ENCODE measurements at places on chromosomes 3 and 15.

GRCh38 chr15:100902436-100903167 lies 16.6 kb upstream of the LRRK1 start:
- no peak for DNase-seq

GRCh38 chr3:24043168-24043567 lies 98.1 kb downstream of the NR1D2 start:
- DNase-seq: no peak

DNA sequence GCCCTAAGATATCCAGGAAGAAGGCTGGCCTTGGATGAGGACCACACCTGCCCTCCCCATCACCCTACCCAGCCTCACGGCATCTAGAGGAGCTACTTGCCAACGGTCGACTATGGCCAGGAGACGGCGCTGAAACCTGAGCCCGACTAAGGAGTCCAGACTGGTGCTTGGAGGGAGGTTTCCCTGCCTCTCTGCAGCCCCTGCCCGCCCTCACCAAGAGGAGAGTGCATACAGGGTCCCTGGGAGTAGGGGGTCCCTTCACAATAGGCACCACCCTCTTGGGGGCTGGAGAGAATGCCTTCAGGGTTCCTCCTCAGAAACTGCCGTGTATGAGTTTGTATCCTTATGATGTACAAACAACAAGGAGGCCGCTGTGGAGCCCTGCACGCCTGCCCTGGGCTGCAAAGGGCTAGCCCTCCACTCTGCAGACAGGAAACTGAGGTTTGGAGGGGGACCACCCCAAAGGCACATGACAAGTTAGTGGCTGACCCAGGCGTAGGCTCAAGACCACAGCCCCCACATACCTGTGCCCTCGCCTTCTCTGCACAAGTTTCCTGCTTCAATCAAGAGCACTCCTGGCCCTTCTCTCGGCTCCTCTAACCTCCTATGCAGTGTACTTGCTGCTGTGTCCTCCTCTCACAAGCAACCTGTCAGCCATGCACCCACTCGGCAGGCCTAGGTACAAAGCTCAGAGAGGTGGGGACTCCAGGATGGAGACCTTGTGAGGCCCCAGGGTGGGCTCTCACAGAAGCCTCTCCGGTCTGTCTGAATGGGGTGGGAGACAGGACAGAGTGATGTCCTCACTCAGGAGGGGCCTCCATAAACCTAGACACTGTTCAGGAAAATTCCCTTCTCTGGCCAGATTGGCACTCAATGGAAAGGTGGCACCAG lies 7.4 kb downstream of the KLF15 start:
- no peak for DNase-seq

- no peak for DNase-seq
These were observed 238.8 kb downstream of the OPA1 start for GRCh38 chr3:193831495-193832455.

GRCh38 chr15:97708252-97708651 lies 252.3 kb upstream of the ARRDC4 start:
- no peak for DNase-seq

GRCh38 chr15:43204016-43204901 lies 16.6 kb downstream of the EPB42 start:
- no peak for DNase-seq

- no peak for DNase-seq
These were observed 39.6 kb downstream of the GOLM2 start for GRCh38 chr15:44328135-44328534.

GRCh38 chr3:134607054-134608022 lies 43.5 kb downstream of the KY start:
- DNase-seq: no peak

GRCh38 chr3:28590216-28590615 lies 241.6 kb upstream of the AZI2 start:
- no peak for DNase-seq

- DNase-seq: no peak
These were observed 174.5 kb downstream of the OTOL1 start for GRCh38 chr3:161671141-161671540.

DNA sequence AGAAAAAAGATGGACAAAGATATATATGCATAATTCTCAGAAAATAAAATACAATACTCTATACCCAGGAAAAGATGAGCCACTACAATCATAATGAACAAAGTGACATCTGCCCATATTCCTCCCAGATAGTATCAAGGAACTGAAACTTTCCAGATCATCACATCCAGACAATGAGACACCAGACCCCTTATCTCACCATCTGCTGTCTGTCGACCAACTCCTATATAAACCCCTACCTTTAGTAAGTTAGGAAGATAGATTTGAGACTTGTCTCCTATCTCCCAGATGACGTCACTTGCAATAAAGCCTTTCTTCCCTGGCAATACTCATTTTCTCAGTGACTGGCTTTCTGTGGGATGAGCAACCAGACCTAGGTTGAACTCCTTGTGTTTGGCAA lies 1071.6 kb downstream of the PLOD2 start:
- no peak for DNase-seq

DNA sequence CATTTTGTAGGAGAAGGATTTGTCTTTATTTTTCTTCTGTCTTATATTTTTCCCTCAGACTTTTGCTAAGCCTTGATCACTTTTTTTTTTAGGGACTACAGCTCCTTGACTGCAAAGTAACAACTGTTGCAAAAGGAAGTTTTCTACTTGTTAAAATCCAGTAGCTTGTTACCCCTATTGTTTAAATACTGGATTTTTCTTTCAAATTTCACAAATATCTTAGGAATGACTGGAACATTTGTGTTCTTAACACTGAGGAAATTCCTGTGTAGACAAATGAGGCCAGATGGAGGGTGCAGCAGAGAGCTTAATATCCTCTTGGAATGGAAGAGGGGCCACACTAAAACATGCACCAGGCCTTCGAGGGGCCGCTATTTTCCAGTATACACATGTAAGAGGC lies 3.2 kb upstream of the PGPEP1L start:
- DNase-seq: no peak

GRCh38 chr15:91665212-91665611 lies 188.3 kb upstream of the SLCO3A1 start:
- no peak for DNase-seq

DNA sequence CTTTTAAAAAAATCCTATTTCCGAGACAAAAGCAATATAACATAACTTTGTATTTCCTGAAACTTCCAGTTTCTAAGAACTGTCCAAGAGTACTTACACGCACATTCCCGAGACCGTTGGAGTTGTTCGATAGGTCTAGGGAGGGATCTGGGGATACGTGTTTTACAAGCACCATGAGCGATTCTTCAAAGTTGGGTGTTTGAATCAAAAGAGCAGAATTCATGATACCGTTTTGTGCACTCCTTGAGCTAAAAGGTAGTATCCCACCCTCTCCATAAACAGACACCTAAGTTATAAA lies 700 bp upstream of the EDEM1 start:
- no peak for DNase-seq

GRCh38 chr3:49362561-49362960 lies 4.4 kb upstream of the GPX1 start:
- DNase-seq: no peak

GRCh38 chr3:193771653-193772421 lies 178.8 kb downstream of the OPA1 start:
- no peak for DNase-seq

GRCh38 chr3:42443292-42443691 lies 32.9 kb upstream of the LYZL4 start:
- DNase-seq: no peak

- DNase-seq: no peak
These were observed 355.9 kb downstream of the RSL24D1 start for GRCh38 chr15:54840621-54841398.

DNA sequence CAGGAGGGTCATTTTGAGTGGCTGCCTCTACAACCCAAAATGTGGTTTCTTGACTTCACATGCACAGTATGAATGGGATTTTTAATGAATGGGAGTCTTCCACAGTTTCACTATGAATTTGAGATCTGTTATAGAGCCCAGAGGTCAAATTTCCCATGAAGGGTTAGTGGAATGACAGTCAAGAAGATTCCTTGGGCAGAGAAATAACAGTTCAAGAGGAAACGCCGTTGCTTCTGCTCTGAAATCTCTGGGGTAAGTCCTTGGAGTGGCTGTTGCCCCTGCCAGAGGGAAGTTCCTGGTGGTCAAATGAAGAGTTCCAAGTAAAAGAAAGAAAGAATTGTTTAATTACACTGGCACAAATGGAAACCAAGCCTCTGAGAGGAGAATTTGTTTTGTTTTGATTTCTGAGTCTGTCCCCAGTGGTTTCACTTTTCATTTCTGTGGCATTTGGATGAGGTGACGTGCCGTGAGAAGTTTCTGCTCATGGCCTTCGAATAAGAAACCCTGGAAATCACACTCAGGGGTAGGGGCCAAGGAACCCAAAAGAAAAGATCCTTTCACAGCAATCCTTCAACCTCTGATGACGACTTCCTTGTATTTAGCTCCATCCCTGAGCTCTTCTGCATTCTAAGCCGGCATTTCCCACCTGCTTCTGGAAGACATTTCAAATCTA lies 77.5 kb upstream of the IL12A start:
- no peak for DNase-seq

DNA sequence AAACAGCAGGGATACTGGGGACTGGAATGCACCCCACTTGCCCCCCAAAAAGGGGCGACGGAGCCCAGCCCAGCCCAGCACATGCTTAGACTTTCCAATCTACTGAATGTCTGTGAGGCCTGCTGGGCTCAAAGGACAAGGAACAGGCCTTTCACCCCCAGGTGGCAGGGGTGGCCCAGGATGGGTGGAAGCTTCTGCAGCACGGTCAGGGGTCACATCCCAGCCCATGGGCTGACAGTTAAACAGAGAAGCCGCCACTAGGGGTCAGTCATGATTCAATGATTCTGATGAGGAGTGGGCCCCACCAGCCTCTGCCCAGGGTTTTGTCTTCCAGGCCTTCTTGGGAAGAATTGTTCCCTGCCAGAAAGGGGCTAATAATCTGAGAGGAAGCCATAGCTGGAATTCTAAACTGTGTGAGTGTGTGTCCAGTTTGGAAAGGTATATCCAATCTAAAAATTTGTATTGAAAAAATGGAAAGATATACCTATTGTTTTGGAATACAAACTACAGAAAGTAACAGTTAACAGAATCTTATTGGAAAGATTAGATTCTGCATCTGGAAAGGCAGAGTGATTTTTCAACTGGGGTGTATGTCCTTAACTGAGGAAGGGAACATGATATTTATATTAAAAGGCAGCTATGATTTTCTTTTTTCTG lies 2.2 kb downstream of the CHRNB4 start:
- no peak for DNase-seq

- no peak for DNase-seq
These were observed 1.2 kb downstream of the NT5DC2 start for GRCh38 chr3:52532517-52532837.

- DNase-seq: no peak
These were observed 80.6 kb downstream of the FBXL22 start for GRCh38 chr15:63677778-63678177.

- DNase-seq: no peak
These were observed 74.3 kb upstream of the TSEN2 start for GRCh38 chr3:12409684-12410596.

DNA sequence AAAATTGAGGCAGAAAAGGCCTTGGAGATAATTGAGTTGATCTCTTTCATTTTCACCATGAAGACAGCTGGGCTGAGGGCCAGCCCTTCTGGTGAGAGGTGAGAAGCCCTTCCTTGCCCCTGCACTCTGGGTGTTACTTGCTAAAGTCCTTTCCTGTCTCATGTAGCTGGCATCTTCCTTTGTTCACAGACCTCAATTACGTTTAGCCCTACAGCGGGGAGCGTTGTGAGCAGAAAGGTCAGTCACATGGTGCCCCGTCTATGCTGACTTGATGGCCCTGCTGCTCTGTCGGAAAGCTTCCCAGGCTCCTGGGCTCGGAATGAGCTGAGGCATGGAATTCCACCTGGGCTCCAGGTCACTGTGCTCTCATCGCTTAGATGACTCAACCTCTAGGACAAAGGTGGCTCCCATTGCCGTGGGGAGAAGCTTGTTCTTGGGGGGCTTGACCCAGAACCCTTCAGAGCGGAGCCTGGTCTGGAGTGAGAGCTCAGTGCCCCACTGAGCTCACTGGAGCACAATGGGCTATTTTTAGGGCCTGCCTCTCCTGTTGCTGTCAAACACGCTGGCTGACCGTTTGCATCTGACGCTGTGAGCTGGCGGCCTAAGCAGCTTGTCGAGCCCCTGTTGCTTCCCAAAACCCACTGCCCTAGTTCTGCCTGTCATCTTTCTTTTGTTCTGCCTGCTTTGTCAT lies 47.0 kb downstream of the RPLP1 start:
- no peak for DNase-seq

DNA sequence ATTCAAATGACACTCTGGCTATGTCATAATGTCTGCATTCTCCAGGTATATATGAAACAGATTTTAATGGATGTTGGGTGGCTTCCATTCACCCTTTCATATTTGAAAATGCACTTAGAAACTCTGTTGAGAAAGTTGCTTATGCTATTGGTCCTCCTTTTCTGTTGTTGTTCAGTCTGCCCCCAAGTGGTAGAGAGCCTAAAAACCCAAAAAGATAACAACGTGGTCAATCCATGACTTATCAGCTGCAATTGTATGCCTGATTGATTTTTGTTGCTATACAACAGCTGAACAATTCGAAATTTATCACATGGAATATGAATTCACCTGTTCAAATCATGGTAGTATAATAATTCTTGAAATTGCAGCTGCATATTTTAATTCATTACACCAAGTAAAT lies 279.8 kb downstream of the ROBO2 start:
- DNase-seq: no peak

DNA sequence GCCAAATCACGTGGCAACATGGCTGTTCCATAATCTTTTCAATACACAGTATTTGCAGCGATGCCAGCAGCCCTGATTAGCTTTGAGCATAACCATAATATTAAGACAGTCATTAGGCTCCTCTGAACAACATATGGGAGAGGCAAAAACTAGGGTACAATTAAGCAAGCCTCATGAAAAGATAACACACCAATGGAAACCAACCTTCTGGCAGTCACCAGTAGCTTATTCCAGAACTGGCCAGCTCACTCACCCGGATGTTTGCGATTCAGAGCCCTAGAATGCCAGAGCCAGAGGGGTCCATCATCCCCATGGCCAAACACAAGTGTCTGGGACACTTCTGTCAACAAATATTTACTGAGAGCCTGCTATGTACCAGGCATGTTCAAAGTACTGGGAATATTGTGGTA lies 48.8 kb upstream of the PLXND1 start:
- DNase-seq: no peak

- DNase-seq: no peak
These were observed 43.9 kb downstream of the UBE3A start for GRCh38 chr15:25394898-25395297.

GRCh38 chr3:76063019-76063418 lies 277.7 kb upstream of the ZNF717 start:
- DNase-seq: no peak

- DNase-seq: no peak
These were observed 69.7 kb upstream of the LINGO1 start for GRCh38 chr15:77702211-77702957.

All from activated CD8-positive, alpha-beta memory T cell treated with anti-CD3 and anti-CD28 coated beads for 4 hours (primary cell).